ENCODE measurements at places on chromosomes 3 and 15.
A peak's percentile ranks its signal among the peaks of the same experiment; 100 is the strongest.

DNA sequence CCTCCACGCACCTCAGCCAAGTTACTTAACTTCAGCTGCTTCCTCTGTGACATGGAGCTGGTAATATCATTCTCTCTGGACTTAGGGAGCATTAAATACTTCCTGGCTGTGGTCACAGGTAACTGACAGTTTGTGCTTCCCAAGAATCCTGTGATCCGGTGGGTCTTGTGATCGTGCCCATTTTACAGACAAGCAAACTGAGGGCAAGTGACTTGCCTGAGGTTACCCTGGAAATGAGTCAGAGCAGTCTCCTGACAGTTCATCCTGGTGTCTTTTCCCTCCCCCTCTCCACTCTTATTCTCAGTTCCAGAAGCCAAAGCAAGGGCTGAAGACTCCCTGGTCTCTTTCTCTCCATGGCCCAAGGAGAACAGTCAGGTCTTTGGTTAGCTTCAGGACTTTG lies 35.9 kb downstream of the ACAN start:
- no peak for DNase-seq

DNA sequence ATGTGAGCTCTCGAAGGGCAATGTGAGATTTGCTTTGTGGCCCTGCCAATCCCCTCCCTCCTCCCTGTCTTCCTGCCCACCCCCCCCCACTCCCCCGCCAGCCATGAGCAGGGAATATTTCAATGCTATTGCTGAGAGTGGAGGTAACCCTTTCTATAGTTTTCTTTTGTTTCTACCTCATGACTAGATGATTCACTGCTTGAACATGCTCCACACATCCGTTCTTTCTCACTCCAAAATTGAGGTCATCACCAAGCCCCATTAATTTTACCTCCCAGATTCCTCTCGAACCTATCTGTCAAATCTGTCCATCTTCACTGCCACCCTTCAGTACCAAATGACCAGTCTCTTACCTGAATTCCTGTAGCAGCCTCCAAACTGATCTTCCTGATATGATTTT lies 12.2 kb downstream of the ZNF774 start:
- no peak for DNase-seq

DNA sequence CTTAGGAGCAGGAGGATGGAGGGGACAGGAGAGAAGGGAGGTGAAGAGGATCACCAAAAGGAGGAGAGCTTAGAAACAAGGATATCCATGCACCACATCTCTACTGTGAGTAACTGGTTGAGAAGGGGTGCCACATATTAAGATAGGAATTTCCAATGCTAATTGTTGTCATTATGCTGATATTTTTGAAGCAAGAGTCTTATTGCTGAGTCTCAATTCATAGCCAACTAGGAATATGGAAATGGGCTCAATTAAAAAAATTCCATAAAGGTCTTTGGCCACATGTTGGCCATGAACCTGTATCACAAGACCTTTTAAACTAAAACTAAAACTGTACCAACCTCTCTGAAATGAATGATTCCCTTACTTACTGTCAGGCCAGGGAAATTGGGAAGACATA lies 642.6 kb downstream of the MAGI1 start:
- no peak for DNase-seq

DNA sequence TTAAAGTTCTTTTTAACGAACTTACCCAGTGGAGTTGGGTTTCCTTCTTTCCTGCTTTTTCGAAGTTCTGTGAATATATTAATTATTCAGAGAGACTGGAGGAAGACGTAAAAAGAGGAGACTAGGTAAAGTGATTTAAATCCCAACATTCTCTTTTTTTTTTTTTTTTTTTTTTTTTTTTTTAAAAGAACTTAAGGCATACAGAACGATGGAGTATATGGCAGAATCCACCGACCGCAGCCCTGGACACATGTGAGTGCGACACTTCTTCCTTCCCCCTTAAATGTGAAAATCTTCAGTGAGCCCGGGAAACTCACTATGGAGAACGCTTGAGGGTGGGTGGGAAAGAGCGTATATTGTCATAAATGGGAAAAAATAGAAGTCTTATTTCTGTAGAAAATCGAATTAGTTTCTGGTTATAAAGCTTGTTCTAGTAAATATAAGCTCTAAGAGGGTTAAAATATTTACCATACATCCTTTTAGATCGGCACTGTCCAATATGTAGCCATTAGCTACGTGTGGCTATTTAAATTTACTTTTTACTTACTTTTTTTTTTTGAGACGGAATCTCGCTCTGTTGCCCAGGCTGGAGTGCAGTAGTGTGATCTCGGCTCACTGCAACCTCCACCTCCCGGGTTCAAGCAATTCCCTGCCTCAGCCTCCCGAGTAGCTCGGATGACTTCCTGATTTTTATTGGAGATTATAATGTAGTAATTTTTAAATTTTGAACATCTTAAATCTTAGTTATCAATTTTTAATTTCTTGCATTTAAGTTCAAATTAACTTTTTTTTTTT lies 892 bp downstream of the NMD3 start:
- peak; percentile 46 for DNase-seq

DNA sequence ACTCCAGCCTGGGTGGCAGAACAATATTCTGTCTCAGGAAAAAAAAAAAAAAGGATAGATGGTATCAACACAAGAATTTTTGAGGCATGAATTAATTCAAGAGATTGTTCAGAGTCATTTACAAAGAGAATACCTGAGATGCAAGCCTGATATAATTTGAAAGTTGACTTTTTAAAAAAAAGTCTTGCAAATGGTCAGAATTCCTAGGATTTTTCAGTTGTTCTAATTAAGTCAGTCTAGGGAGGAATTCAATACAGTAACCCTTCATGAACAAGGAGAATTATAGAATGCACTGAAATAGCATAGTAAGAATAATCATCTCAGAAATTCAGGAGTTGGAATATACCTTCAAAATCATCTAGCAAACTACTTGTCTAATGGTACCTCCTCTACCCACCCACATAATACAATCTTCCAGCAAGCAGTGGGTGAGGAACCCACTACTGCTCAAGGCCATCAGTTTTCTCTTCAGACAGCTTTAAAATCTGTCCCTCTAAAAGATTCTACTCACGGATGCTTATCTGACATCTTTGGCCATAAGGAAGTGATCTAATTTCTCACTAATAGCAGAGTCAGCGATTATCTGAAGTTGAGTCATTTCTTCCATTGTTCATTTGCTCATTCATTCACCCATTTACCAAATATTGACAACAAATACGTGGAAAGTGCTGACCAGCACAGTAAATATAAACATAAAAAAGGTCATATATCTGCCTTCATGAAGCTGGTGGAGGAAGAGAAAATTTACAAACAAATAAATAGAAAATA lies 159.6 kb downstream of the GREM1 start:
- no peak for DNase-seq

- peak; percentile 76 for DNase-seq
Measured at GRCh38 chr15:31472636-31473384, 146.2 kb downstream of the KLF13 start.

- DNase-seq: no peak
Measured at GRCh38 chr15:35211240-35211902, 126.3 kb upstream of the NANOGP8 start.

DNA sequence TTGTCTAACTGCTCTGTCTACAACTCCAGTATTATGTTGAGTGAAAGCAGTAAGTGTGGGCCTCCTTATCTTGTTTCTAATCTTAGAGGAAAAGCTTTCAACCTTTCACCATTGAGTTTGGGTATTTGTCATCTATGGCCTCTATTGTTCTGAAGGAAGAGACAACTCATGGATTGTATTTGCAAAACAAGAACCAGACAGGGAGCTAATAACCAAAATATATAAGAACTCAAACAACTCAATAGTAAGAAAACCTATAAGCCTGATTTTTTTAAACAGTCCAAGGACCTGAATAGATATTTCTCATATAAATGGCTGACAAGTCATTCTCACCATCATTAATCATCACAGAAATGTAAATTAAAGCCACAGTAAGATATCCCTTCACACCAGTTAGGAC lies 113.0 kb downstream of the TAFA4 start:
- DNase-seq: no peak

DNA sequence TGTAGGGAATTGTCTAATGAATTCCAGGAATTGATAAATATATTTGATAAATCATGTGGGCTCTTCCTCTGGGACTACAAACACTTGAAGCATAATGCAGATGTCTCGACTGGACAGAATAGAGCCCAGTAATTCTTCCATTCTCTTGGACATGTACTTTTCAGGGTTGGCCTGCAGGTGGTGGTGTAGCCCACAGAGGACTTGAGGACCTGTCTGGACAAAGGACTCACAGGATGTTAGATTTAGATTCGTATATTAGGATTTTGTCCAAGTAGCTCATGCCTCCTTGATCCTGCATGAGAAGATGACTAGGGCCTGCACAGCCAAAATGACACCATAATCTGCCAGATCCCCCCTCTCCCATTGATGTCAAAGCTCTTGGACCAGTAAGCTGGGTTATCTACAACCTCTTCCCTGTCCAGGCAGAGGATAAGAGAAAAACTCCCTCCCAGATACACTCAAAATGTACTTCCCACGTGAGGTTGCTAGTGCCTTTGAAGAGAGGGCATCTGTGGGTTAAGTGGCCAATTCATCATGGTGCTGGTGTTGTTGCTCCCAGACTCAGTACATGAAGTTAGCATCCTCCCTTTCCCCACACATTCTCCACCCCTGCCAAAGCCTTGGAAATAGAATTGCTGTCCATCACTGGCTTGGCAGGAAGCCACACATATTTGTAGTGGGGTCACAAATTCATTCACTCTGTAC lies 88.6 kb upstream of the ZNF280D start:
- peak; percentile 55 for DNase-seq

DNA sequence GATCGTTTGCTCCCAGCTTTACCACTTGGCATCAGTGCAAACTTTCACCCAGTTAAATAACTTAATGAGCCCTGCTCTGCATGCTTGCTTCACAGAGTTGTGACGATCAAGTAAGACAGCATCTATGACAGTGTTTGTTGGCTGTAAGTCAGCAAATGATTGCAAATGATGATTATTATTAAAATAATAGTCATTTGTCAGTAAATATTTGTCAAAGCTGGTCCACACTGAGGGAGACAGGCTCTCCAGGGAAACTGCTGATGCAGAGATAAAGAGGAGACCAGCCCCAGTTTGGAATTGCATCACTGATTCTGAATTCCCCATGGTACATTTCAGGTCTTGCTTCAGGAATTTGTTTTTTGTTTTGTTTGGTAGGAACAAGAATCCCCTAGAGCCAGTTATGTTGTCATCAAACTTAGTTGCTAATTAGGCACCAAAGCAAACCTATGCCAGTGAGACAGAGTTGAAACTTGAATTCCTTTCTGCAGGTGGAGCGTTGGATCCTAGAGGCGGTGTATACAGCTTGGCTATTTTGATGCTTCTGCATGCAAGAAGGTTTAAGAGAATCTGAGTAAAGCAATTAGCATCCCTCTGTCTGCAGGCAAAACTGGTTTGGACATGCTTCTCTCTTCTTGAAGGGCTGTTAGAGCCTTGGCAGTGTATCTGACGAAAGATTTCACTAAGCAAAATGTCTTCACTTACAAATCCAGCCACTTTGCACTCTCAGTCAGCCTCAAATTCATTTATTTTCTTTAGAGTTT lies 338.6 kb upstream of the TPRG1 start:
- DNase-seq: no peak

DNA sequence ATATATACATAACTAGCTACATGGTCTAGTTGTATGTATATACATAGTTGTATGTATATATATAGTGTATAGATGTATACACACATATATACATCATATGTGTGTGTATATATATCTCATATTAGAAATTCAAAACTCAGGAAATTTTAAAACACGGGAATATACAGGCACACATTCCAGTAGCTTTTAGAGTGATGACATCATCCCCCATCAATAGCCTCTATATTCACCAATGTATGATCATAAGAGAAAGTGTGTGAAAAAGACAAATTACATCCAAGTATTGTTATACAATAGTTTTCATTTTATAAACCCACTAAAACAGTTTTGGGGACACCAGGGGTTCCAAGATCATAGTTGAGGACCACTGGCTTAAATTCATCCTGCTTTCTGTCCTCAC lies 23.0 kb downstream of the SCN10A start:
- DNase-seq: no peak

DNA sequence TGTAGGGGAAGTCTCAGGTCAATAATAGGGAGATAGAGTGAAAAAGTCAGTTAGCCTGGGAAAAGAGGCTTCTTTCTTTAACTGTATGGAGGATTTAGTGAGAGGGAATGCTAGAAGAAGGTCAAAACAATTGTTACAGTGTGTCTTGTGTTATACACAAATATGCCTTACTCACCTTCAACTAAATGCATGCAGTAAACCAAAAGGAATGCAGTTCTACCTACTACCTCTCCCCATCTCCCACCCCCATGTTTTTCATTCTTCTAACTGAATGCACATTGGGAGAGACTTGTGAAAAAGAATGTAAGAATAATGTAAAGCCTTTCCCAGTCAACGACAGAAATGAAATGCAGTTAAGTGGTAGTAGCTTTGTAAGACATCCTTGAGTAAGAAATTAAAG lies 33.8 kb downstream of the CCDC66 start:
- DNase-seq: no peak

DNA sequence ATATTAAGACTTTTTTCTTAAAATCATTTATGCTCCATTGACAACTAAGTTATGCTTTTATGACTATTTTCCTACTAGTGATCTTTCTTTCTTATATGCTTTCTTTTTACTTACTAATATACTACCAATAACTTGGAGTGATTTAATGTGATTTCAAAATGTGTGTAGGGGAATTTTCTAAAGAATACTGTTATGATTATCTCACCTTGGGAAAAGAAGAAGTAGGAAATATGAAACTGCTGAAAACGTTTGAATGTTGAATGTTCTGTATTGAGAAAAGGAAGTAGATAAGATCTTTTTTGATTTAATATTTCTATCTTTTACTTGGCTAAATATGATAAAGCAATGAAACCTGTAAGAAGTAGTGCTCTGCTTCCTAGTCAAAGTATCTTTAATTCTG lies 7.8 kb upstream of the CD200R1 start:
- DNase-seq: no peak

DNA sequence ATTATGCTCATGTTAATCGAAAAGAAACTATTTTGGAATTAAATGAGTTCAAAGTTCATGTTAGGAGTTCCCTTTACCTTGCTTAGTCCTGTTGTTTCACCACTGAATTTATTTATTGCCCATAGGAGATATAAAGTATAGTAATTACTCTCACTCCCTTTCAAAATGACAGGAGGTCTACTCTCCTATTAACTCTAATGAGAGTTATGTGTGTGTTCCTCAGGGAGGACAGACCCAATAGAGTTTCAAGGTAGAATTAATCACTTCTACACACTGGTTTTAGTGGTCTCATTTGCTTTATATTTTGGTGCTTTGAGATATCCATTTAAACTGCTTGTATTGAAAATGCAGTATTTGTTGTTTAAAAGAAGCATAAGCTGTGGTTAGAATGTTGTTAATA lies 398.9 kb downstream of the NLGN1 start:
- DNase-seq: no peak

- DNase-seq: no peak
Measured at GRCh38 chr3:156298014-156298413, 177.6 kb downstream of the KCNAB1 start.

- DNase-seq: peak; percentile 24
Measured at GRCh38 chr3:102712896-102713295, 278.1 kb downstream of the ZPLD1 start.

GRCh38 chr3:122392868-122393844 lies 9.2 kb downstream of the FAM162A start:
- DNase-seq: no peak

All from activated CD8-positive, alpha-beta T cell treated with anti-CD3 and anti-CD28 coated beads for 36 hours (primary cell).